K562 (cell line): ENCODE measurements at places on chromosomes 1 and 21. TPM values are rescaled to one million over a fixed set of nuclear protein-coding genes. Genes with fewer than 3 reads are reported as not detected.

GRCh38 chr1:42756956-42757891, 9.6 kb downstream of the P3H1 start:
- DNase-seq = peak; percentile 80

- no peak for DNase-seq
Measured at GRCh38 chr1:74748960-74749359, 16.0 kb downstream of the TYW3 start.

- DNase-seq = no peak
Measured at GRCh38 chr1:205988585-205988995, 14.6 kb downstream of the RAB7B start.

- no peak for DNase-seq
Measured at GRCh38 chr1:244035358-244035757, 15.7 kb upstream of the ZBTB18 start.

The S100A9 gene
- 0.34 and 0.80 TPM in 2 replicates for total RNA-seq

GRCh38 chr1:48414264-48414663, 57.7 kb downstream of the SPATA6 start:
- DNase-seq = no peak

The ADAMTS1 gene
- 0.34 and 0.58 TPM in 2 replicates for total RNA-seq

- peak; percentile 64 for DNase-seq
Measured at GRCh38 chr1:150186789-150187559, 37.3 kb downstream of the PLEKHO1 start.

The AKNAD1 gene
- total RNA-seq = not detected in 2 replicates

- DNase-seq = no peak
Measured at GRCh38 chr1:204108312-204109141, 35.6 kb downstream of the SOX13 start.

GRCh38 chr1:89363638-89364536, at the start of gene GBP6:
Gene GBP6, plus strand, starts transcription at chr1:89364059. Its CDS starts 4,493 bp downstream, at chr1:89368552.
- no peak for DNase-seq

DNA sequence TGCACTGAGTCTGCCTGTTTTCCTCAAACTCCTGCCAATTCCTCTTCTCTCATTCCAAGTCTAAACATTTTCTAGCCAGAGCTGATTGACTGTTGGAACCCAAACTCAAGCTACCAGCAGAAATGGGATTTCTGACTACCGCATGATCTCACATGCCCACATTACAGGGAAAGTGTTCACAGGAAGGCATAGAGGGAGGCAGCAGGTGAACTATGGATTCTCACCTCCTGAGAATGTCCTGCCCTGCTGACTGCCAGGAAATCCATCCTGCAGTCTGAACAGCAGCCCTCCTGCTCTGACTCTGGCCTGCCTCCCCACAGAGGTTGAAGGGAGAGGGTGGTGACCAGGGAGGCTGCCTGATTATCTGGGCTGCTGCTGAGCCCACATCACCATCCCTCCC, 22.5 kb downstream of the IQGAP3 start:
- no peak for DNase-seq

- DNase-seq = peak; percentile 80
Measured at GRCh38 chr1:21307663-21308305, 17.5 kb upstream of the ECE1 start.

DNA sequence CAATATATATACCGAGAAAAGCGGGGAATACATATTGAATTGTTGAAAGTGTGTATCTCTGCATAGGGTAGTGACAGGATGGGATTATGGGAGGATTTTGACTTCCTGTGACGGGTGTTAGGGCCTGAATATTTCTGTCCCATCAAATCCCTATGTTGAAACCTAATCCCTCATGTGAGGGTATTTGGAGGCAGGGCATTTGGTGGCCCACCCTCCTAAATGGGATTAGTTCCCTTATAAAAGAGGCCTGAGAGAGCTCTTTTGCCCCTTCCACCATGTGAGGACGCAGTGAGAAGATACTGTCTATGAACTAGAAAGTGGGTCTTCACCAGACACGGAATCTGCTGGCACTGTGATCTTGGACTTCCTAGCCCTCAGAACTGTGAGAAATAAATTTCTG, 137.3 kb downstream of the ZSCAN20 start:
- no peak for DNase-seq

GRCh38 chr1:228462560-228462959, 24.6 kb upstream of the RNF187 start:
- no peak for DNase-seq

GRCh38 chr1:226491093-226491850, 57.3 kb upstream of the STUM start:
- DNase-seq = no peak

GRCh38 chr1:32331549-32331948, 4.5 kb downstream of the MARCKSL1 start:
- DNase-seq = no peak

The FAM163A gene
- total RNA-seq = not detected in 2 replicates

The ELOVL1 gene
- 66.8 and 73.2 TPM in 2 replicates for total RNA-seq

GRCh38 chr1:94970783-94971182, 43.9 kb upstream of the CNN3 start:
- no peak for DNase-seq

DNA sequence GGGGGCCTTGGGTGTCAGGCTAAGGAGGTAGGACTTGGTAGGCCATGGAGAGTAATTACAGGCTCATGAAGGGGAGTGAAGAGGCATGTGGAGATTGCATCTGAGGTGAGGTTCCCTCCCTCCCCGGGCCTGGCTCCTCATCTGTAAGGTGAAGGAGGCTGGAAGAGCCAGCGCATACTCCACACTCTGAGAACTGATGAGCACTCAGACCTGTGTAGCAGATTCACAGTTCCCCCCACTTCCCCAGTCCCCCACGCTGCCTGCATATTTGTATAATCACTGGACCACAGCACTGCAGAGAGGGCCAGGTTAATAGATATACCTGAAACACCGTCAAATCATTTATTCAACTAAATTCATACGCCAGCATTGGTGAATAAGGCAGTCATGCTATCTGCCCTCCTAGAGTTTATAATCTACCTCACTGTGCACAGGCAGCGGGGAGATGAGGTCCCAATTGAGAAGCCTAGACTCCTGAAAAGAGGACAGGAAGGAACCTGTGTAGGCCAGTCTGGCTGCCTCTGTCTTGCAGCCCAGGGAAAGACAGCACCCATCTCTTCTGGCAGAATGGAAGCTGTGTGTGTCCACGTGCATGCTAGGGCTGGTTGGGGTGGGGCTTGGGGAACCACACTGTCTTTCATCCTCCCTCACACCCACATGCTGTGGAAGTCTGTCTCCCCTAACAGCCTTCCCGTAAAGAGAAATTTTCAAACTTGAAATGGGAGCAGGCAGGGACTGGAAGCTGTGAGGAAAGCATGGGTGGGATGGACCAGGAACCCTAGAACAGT, 110.6 kb upstream of the ATP1A1 start:
- DNase-seq = no peak

- DNase-seq = no peak
Measured at GRCh38 chr1:40075266-40075665, 21.8 kb downstream of the PPT1 start.

DNA sequence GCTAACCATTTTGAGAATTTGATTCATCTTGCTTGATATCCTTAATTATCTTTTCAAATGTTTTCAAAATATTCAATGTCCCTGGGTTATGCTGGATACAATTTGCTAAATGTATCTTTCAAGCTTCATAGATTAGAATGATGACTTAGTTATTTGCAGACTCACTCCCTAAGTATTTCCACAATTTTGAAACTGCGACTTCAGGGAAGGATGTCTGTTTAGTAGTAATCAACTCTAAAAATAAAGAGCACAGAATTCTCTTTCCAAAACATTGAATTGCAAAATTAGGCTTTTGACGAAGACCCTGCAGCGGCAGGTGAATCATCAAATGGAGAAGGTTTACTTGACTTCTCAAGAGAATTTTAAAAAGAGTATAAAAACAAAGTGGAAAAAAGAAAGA, 14.2 kb downstream of the RGS1 start:
- DNase-seq = no peak

DNA sequence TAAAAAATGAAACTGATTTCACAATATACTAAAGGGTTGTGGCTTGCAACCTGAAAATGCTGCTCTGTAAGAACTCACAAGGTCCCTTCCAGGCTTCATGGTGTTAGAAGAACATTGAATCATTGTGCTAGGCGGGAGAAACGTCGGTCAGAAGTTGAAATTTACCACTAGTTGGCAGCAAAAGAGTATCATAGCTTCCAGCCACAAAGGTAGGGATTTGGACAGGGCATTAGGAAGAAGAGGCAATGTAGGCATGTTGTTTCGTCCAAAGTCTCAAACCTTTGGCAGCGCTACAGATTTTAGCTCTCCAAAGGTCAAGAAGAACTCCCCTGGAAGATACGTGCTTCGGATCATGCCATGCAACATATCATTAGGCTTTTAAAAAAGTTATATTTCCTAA, 62.5 kb upstream of the ZP4 start:
- no peak for DNase-seq

DNA sequence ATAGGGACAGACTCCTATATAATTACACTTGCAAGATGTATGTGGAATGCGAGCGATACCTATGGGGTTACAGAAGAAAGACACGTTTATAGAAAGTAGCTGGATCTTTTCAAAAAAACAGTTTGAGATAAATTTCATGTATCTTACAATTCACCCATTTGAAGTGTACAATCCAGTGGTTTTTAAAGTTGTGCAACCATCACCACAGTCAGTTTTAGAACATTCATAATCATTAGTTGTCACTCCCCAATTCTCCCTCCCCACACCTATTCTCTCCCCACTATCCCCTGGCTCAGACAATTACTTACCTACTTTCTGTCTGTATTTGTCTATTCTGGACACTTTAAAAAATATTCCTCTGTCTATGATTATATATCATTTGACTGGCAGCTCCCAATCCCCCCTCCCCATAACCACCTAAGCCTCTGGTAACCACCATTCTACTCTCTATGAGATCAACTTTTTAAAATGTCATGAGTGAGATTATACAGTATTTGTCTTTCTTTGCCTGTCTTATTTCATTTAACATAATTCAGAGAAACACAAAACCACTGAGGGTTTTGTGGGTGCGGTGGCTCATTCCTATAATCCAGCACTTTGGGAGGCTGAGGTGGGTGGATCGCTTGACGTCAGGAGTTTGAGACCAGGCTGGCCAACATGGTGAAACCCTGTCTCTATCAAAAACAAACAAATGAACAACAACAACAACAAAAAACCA, 39.1 kb downstream of the MRPS6 start:
- no peak for DNase-seq

DNA sequence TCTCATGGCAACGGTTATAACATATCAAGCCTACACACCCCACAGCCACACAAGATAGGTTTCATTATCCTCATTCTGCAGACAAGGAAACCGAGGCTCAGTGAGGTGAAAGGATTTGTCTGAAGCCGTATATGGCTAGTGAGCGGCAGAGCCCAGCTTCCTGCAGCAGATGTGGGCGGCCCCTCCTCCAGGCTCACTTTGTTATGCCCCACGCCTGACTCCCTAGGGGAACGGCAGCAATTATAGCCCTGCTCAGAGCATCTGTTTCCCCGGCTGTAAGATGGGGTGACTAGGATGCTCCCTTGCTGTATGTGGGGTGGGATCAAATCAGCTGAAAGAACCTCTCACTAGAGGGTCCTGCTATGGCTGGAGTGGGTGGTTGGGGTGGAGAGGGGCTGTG, 22.1 kb downstream of the GRHL3 start:
- no peak for DNase-seq

DNA sequence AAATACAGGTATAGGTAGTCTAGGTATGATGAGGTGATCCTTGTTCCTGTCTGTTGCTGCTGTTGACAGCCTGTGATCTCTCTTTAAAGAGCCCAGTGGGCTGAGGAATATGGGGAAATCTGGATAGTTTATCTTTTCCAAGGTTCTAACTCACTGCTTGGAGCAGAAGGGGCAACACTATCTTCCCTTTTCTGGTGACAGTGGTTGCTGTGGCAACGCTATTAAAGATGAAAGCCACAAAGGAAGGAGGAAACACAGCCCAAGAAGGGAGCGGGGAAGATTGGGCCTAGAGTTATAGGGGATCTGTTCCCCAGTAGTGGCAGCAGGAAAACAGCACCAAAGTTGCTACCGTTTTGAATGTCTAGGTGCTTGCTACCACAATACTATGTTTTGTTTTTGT, 8.8 kb downstream of the PCP4L1 start:
- no peak for DNase-seq

GRCh38 chr1:173017792-173018191, 32.9 kb downstream of the TNFSF18 start:
- no peak for DNase-seq

GRCh38 chr21:42632336-42632751, 21.1 kb upstream of the PDE9A start:
- DNase-seq = no peak

The NHLH2 gene
- total RNA-seq = not detected in 2 replicates

DNA sequence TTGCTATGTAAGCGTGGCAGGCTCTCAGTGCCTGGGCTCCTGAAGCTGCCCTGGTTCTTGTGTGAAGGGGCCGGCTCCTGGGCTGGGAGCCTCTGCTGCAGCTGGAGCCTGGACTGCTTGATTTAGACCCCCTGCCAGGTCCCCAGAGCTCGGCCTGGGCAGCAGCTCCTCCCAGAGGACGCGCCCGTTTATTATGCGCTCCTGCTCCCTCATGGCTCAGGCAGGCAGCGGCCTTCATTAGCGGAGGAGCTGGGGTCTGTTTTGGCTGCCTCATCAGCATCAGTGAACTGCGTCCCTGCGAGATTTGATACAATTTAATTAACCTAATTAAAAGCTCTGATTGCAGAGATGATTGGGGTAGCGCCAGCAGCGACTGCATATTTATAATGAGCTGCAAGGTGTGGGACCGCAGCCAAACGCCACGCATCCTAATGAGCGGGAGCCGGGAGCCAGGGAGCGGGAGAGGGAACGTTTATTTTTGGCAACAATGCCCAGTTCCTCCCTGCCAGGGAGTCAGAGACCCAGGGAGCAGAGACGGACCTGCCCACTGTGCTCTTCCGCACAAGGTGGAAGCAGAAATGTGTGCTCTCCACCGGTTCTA, 16.6 kb downstream of the UTP11 start:
- DNase-seq = peak; percentile 58

The SPATA45 gene
- not detected in 2 replicates for total RNA-seq

DNA sequence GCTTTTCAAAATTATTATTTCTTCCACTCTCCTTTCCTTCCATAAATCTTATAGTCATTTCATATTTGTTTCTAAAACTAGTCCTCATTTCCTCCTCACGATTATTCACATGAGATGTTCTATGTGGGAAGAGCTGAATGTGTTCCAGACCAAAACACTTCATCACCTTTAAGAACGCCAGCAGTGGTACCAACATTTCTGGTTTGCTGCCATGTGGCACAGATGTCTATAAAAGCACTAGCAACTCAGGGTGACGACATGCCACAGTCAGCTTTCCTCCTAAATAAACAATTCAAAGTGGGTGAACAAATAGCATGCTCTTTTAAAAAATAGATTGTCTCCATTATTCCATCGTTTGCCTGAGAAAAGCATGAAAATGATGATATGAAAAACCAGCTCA, 1217.8 kb upstream of the ADGRL2 start:
- DNase-seq = no peak

The SLC30A2 gene
- total RNA-seq = 0.11 and 0.13 TPM in 2 replicates

GRCh38 chr1:76029331-76029730, 45.2 kb upstream of the ST6GALNAC3 start:
- no peak for DNase-seq

GRCh38 chr1:94285031-94285654, 47.8 kb upstream of the ARHGAP29 start:
- DNase-seq = no peak

GRCh38 chr1:206470692-206471414, 577 bp downstream of the IKBKE start:
- DNase-seq = peak; percentile 46

The ZBTB7B gene
- total RNA-seq = 46.5 and 48.2 TPM in 2 replicates
